CD4-positive, alpha-beta T cell treated with Interleukin-12 subunit alpha and Interleukin-12 subunit beta, for 1 hour (primary cell): ENCODE measurements at places on chromosomes 5 and 9.

DNA sequence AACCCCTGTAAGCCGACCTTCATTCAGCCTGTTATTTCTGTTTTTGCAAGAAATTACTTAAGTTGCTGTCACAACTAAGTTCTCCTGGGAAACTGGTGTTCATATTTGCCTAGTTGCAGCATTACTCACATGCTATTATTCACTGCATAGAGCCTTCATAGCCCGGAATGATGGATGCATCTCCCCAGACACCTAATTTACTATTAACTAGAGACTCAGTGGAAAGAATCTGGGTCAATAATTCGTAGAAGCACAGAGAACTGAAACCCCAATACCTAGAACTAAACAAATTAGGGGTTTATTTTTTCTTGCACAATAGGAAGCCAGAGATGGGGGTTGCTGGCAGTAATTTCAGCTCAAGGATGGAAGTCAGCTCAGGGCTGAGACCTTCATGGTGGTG lies 45.7 kb upstream of the FAM170A start:
- DNase-seq: no peak

DNA sequence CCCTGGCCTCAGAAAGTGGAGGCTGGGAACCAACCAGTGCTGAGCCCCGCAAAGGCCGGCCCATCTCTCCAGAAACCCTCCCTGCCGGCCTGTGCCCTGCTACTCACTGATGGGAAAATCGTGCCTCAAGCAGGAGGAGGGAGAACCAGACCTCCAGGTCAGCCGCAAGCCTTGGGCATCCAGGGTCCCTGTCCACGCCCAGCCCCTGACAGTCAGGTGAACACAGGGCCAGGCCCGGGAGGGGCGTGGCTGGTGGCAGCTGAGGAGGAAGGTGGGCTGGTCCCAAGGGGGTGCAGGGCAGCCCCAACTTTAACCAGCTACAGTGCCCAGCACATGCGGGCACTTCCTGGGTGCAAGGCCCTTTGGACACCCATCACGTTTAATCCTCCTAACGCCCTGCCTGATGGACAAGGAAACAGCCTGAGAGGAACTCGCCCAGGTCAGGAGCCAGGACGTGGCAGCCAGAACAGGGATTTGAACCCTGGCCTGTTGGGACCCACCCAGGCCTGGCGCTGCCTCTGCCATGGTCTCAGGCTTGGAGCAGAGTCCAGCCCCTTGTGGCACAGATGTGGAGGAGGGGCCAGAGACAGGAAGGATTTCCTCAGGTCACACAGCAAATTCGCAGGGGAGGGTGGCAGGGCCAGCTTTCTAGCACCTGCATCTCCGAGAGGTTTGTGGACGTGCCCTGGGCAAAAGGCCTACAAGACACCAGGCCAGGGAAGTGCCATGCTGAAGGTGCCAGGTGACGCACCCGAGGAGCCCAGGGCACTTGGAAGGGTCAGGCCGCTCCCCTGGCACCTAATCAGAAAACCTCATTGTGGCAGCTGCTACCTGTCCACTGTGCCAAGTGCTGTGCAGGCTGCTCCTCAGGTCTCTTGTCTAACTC lies 4.5 kb downstream of the RALGDS start:
- DNase-seq: no peak

DNA sequence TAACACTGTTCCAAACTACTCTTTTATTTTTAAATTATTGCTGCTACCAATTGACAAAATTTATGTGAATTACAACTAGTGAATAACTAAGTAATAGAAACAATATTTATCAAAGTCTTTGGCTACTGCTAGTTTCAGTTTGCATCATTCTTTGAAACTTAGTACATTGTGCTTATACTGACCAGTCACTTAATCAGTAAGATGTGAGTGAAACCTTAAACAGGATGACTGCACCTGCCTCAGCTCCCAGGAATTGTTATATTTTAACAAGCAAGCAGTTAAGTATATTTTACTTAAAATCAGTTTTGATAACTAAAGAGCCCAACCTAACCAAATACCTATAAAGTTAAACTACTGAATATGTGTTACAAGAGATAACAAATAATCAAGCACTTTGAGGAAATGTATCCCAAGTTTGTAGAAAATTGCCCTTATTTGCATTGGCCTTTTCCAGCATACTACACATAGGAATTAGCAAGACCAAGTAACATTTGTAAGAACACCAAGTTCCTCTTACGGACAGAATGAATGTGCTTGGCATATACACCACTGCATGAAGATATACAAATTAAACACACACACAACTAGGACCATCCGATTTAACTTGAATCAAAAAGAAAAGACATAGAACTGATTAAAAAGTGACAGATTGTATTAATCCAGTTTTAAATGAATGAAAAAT lies 545.5 kb upstream of the DAB2 start:
- no peak for DNase-seq

DNA sequence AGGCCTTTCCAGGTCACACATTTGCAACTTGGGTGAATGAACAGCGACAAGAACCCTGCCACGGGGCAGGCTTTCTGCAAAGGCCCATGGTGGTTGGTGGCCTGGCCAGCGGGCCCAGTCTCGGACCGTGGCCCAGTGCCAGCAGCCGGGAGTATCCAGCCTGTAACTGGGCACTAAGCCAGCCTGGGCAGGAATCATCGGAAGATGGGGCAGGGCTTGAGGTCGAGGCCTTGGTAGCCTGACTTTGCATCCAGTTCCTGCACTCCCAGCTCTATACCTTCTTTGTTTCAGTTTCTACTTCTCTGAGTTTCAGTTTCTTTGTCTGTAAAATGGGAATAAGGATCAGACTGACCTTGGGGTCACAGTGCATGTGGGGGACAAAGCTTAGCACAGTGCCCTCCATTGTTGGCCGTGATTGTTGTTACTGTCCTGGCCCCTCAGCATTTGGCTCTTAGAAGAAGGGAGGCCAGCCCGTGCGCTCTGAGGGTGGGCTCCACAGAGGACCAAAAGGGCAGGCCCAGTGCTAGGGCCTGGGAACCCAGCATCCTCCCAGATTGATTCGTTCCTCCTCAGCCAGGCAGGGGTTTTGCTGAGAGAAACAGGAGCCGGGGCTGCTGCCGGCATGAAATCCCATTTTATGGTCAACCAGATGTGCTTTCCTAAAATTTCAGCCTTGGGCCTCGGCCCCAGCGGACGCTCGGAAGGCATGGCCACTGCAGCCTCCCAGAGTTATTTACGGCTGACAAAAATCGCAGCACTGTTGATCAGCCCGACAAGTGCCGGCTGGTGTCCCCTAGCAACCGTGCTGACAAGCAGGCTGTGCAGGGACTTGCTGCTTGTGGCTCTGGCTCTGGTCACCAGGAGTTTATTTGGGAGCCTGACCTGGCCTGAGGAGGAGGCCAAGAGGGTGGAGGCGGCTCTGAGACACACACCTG lies 43.6 kb downstream of the JADE2 start:
- no peak for DNase-seq

GRCh38 chr9:136735812-136736480 lies 6.8 kb downstream of the LCN10 start:
- DNase-seq: no peak

DNA sequence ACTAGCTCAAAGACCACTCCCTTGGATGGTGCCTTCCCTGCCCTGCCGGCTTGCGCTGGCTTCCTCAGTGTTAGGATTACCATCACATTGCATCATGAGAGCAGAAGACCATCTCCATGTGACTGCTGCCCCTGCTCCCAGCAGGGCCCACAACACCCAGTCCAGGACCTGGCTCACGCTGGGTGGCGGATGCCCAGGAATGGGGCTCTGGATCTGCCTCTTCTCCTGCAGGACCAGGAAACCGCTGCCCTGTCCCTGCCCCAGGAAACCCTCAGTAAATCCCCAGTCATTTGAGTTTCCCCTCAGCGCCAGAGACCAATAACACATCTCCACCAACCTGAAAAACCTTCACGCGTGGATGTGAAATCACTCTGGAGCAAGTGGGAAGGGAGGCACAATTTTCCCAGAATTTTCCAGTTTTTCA lies 3.3 kb upstream of the RNF44 start:
- no peak for DNase-seq

GRCh38 chr9:29773676-29774075 lies 2200.4 kb upstream of the C9orf72 start:
- DNase-seq: no peak
